ENCODE measurements at places on chromosomes 3 and 15.

- DNase-seq: peak; percentile 61
Measured at GRCh38 chr3:112676659-112677234, 35.8 kb upstream of the CCDC80 start.

- DNase-seq: no peak
Measured at GRCh38 chr3:138946663-138947494, at the start of the genes FOXL2 and FOXL2NB. Gene FOXL2 (minus strand): TSS chr3:138947137. CDS start chr3:138946722, 415 bp downstream. Gene FOXL2NB (plus strand): TSS chr3:138947217. CDS start chr3:138947365, 148 bp downstream.

- no peak for DNase-seq
Measured at GRCh38 chr3:18113417-18113816, 311.7 kb downstream of the SATB1 start.

GRCh38 chr15:55742927-55743728, at the start of gene PRTG:
Gene PRTG (minus strand): TSS chr15:55743152. CDS start chr15:55742931, 221 bp downstream.
- no peak for DNase-seq

- DNase-seq: no peak
Measured at GRCh38 chr3:151852074-151852811, 21.2 kb upstream of the SUCNR1 start.

GRCh38 chr3:23431764-23432163, 228.6 kb downstream of the UBE2E2 start:
- no peak for DNase-seq

DNA sequence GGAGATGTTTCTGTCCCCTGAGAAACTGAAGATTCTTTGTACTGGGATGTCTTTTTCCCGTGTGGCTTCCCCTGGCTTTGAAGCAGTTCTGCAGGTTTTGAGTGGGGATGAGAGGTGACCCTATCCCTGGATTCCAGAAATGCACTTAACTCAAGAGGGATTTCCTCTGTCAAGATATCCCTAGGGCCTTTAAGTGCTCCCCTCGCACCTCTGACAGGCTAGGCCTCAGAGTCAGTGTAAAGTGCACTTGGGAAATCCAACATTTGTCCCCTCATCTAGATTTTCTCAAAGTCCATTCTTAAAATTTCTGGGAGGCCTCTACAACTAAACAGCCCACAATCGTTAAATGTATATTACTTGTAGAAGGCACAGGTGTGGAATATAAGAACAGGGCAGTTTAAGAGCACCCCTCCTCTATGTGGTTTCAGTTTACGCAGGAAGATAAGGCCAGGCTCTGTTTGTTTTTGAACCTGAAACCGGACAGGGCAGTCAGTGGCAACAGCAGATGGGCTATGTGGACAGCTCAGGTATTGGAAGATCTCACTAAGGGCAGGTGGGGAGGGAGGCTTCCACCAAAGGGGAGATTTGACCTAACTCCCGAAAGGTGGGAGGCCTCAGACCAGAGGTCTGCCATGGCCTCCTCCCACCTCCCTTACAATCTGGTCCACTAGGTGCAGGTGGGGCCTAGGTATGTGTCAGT, 4.8 kb downstream of the C3orf52 start:
- no peak for DNase-seq

GRCh38 chr15:59304034-59304795, 68.5 kb downstream of the MYO1E start:
- DNase-seq: no peak

- no peak for DNase-seq
Measured at GRCh38 chr3:114506591-114507300, 212.9 kb downstream of the TIGIT start.

GRCh38 chr3:42451546-42452230, 41.3 kb upstream of the LYZL4 start:
- no peak for DNase-seq

GRCh38 chr15:92683511-92683834, 27.9 kb upstream of the FAM174B start:
- DNase-seq: no peak

DNA sequence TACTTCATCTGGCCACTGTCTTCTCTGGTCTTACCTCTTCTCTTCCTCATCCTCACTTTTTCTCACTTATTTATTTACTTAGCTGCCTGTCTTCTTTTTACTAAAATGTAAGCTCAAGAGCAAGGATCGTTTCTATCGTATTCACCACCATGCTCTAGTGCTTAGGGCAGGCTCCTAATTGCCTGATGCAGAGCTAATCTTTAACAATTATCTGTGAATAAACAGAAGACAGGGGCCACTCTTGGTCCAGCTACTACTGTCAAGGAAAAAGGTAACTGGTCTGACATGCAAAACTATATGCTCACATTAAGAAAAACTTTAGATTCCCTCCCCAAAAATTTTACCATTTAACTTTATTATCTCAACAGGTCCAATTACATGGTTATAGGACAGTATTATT, 17.5 kb downstream of the PIK3R4 start:
- DNase-seq: no peak

DNA sequence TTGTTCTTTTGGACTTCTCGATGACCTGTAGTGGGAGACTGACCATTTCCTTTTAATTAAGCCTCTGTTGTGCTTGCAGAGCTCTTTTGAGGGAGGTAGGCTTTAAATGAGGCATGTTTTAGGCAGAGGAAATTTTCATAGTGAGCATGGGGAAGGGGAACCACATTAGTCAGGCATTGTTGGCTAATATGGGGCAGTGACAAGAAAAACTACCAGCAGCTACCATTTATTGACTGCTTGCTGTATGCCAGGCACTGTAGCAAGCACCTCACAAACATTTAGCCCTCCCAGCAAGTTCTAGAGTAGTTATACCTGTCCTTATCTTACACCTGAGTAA, 10.9 kb downstream of the ATG7 start:
- DNase-seq: no peak

GRCh38 chr15:74300057-74300795, 64.1 kb downstream of the CCDC33 start:
- DNase-seq: no peak

DNA sequence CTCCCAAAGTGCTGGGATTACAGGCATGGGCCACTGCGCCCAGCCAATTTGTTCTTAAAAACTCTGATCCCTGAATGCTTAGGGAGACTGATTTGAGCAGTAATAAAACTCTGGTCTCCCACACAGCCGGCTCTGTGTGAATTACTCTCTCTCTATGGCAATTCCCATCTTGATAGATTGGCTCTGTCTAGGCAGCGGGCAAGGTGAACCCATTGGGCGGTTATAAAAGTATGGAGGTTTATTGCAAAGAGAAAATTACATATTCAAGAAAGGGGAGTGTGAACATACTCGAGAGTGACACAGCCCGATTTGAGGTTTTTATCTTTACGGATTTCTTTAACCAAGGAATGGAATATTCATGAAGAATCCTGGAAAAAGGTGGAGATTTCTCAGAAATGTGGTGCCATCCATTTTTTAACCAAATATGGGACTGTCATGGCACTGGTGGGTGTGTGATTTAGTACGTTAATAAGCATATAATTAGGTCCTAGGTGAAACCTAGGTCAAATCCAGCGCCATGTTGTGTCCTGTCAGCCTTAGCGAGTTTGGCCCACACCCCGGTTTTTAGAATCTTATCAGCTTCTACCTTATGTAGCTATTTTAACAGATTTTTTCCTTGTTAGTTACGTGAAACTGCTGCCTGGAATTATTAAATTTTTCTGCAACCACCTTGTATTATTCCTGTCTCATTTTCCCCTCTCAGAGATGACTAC, 7.2 kb upstream of the GMPS start:
- DNase-seq: no peak

DNA sequence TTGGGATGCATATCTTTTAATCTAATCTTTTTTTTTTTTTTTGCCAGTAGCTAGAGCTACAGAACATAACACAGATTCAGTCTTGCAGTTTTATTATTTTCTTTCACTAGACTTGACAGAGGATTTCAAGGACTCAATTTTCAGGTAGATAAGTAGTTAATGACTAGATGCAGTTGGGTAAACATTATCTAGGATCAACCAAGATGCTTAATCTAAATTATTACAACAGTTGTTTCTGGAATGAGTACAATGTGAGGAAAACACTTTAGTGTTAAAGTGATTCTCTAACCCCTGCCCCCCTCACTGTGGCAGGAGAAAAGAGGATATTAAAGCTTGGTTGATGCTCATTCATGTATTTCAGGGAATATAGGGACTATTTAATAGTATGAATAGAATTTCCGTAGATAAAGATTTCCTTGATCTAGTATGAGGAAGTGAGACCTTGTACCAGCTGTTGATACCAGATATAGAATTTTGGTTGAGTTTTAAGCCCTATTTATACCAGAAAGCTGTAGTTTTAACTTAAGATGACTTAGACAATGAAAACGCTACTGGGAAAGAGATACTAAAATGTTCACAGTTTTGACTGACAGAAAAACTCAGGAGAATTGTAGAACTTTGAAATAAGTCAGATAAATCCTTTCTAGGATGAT, 389.0 kb upstream of the C2CD4B start:
- DNase-seq: no peak

- DNase-seq: no peak
Measured at GRCh38 chr15:80384432-80384831, 19.8 kb upstream of the ARNT2 start.

DNA sequence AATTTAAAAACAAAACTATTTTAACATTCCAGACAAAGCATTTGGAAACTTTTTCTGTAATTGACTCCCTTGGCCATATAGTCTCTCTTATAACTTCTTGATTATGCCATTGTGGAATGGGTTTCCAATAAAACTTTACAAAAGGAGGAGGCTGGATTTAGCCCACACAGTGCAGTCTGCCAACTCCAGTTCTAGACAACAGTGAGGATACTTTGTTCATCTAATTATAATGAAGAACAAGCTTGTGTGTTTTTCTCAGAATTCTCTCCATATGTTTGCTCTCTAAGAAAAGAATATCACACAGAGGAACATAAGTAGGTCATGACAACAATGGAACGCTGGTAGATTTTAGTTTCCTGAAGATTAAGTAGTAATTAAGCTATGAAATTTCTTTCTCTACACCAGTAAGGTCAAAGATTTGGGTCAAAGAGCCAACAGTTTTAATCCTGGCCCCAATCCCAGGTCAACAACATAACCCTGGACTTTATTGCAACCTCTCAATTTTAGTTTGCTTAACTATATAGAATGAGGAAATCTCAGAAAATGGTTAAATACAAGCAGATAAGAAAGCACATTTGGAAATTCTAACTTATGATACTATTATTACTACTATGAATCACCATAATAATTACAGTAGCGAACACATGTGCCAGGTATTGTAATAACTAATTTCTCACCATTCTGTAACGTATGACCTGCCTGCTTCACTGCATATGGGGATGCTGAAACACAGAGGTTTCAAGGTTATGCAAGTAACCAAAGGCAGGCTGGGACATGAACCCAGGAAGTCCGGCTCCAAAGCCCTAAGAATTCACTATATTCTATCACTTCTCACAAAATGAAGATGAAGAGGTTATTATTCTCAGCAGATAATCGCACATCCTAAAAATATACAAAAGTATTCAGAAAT, 65.7 kb downstream of the TJP1 start:
- DNase-seq: no peak

DNA sequence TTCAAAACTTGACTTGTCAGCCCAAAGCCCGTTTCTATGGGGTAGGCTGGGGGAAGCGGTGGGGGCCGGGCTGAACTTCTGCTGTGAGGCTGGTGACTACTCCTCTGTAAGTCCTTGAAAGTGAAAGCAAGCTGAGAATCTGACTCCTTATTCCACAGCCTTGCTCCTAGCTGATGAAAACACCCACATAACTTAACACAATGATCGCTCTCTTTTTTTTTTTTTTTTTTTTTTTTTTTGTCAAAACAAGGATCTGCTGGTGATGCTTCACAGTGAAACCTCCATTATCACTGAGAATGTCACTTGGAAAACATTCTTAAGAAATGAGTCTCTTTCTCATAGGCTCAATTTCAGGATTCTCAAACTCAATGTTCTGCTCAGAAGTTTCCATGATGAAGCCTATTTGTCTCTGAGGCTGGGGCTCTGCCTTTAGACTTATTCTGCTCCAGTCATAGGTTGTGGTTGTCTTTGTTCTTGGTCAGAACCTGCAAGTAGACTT, 31.4 kb upstream of the TKT start:
- no peak for DNase-seq

DNA sequence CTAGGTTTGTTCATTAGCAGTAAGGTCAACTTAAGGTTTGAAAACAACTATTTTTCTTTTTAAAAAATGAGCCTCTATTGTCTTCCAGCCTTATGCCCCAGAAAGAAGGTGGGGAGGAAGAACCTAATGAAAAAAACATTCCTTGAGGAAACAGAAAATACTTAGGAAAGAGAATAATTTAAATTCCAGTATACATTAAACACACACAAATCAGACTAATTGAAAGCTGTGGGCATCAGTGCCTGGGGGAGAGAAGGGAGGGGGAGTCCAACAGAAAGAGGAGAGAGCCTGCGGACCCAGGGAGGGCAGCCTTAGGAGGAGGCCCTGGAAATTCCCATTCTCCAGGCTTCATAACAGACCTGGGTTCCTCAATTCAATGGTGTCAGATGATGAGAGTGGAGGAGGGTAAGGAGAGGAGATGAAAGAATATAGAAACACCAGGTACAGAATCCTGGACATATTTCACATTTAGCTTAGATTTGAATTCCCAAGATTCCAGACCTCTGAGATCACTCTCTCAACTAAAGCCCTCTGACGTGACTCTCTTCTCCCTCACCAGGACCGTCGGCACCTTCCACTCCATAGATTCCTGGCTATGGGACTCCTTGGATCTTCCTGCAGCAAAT, 320.5 kb upstream of the UMPS start:
- no peak for DNase-seq

- DNase-seq: no peak
Measured at GRCh38 chr3:187299611-187300010, 8.1 kb upstream of the MASP1 start.

DNA sequence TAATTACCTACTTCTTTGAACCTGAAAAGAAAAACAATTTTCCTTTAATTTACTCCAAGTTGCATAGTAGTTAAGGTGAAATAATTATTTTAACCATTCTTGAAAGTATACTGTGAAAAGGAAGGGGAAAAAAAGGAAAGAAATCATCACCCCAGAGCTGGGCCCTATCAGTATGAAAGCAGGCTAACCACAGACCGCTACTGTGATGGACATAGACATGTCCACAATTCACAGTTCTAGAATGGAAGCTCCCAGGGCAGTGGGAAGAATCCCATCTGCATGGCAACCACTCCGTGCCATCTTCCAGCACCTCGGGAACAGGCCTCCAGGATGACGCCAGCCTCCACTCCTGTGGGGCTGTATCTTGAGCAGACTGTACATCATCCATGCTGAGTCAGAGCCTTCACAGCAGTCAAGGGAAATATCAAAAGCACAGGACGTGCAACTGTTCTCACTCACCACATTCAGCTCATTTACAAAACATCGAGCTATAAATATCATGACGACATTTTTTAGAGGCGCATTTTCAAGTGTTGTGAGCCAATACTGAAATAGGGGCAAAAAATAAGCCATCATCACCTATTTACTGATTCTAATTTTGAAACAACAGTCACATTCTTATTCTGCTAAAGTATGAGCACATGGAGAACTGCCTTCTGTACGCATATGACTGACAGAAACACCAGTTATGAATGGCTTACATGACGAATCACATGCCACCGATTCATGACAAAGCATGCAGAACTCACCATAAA, 119.7 kb downstream of the SNRK start:
- DNase-seq: no peak
